MV-4-11 (cell line): ENCODE measurements at places on chromosomes 11 and 22.

GRCh38 chr11:75267171-75267970 is 26.8 kb downstream of the TPBGL start:
- no peak for DNase-seq

GRCh38 chr11:134331354-134332188 is at the start of gene GLB1L2:
GLB1L2 (plus strand) TSS chr11:134331988; CDS start chr11:134332062, 74 bp downstream.
- peak; percentile 46 for DNase-seq

DNA sequence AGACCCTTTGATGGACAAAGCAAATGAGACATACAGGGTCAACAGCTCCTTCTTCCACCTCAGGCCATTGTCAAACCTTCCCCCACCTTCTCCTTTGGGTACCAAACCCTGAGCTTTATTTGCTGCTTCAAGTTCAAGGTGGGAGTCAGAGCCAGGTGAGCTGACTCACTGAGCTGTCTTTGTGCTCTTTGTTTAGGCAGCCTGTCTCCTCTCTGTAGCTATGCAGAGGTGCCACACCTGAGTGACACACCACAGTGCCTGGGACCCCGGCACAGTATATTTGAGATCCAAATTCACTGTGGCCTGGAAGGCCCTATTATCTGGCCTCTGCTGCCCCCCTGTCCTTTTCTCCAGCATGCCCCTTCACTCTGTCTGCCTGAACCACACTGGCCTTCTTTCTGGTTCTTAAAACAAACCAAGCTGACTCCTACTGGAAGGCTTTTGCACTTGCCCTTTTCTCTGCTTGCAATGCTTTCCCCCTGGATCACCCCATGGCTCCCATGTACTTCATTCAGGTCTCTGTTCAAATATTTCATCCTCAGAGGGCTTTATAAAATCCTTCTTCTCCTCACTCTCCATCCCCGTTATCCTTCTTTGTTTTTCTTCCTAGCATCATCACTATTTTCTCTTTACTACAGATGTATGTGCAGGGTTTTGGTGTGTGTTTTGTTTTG is 16.1 kb downstream of the LMO2 start:
- DNase-seq: no peak

DNA sequence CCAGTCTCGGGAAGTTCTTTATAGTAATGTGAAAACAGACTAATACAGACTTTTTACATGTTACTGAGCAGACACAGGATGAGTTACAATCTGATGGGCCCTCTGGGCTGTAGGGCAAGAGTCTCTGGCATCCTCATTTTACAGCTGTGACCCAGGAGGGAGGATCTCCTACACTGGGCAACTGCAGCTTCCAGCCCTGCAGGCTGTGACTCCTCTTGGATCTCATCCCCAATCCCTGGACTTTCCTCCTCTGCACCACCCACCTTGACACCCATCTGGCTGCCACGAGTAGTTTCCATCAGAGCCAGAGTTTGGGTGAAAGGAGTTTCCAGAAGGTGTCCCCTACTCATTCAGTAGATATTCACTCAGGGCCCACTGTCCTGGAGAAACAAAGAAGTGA is 48.9 kb upstream of the MYEOV start:
- no peak for DNase-seq

DNA sequence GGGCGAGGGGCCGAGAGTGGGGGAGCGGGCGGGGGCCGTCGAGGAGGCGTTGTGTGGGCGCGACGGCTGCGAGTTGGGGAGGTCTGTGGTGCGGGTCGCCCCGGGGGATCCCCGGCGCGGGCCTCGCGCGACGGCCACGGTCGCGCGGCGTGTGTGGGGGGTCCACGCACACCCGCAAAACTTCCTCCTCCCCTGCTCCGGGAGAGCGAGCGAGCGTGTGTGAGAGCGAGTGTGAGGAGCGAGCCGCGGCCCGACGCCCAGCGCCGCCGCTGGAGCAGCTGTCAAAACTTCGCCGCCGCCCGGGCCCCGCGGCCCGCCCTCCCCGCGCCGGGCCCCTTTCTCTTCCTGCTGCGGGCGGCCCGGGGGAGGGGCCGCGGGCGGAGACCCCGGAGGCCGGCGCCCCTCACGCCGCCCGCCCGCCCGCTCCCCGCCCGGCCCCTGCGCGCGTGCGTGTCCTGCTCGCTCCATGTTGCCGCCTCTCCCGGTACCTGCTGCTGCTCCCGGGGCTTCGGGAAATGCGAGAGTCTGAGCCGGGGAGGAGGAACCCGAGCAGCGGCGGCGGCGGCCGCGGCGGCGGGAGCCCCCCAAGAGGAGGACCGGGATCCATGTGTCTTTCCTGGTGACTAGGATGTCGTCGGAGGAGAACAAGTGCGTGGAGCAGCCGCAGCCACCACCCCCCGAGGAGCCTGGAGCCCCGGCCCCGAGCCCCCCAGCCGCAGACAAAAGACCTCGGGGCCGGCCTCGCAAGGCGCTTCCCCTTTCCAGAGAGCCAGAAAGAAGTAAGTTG is 9.0 kb upstream of the CCT8L2 start:
- no peak for DNase-seq

DNA sequence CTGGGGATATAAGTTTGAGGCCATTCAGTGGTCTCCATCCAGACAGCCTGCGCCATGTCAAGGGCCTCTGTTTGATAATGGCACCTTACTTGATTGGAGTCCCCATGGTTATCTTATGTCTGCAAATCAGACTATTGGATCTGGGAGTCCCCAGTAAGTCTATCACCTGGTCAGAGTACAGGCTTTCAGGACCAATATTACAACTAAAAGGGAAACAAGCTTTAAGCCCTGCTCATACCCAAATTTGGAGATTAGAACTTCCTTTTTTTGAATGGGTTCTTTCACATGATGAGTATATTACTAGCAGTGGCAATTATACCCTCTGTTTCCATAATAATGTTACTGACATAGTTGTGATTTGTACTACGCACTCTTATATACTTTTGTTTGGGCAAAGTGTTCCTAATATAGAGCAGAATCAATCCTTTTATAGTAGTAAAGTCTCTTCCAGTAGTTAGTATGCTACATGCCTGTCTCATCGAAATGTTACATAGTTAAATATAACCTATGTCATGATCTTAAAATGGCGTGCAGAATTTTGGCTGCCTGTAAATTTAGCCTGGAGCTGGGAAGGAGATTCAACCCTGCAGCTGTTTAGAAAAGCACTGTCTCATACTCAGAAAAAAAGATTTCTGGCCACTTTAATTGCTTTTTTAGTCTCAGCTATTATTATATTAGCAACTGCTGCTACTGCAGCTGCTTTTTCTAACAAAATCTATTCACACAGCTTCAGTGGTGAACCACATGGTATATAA is 4.9 kb downstream of the MS4A15 start:
- peak; percentile 64 for DNase-seq

DNA sequence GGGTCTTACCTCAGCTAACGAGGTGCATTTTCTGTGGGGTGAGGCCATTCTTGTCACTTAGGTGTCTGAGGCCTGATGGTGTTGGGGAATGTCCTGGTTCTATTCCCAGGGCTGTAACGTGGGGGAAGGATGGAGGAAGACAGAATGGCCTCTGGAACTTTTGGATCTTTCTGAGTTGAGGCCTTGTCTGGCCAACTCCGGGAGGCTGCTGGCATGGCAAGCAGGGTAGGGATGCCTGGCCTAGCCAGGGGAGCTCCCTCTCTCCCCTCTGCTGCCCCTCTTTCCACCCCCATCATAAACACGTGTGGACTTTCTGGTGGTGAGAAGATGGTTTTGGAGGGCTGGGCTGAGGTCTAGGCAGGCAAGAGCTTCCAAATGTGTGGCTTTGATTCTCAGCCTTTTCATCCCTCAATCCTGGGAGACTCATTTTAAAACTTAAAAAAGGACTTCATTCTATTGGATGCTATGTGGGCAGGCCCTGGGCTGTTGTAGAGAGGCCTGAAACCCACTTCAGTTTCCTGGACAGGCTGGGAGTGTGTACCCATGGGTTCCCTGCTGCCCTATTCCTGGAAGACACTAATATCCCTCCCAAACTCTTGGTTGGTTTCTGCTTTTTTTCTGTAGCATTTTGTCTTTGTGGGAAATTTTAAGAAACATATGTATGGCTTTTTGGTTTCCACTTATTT is 30.9 kb downstream of the ZBTB16 start:
- DNase-seq: no peak

DNA sequence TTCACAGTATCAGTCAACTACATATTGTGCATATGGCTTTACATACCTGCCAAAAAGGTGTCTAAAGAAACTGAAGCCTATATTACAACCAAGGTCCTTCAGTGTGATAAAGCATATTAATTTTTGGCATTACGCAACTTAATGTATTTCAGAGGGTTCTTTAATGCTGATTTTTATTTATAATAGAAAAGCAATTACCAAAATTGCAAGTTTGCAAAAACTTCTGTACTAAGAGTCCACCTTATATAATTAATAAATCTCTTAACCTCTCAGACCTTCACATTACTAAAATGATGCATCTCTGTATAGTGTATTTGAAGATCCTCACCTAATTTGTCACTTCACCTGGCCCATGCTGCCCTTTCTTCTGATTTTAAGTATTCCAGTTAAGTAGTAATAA is 128.6 kb downstream of the GUCY1A2 start:
- no peak for DNase-seq

DNA sequence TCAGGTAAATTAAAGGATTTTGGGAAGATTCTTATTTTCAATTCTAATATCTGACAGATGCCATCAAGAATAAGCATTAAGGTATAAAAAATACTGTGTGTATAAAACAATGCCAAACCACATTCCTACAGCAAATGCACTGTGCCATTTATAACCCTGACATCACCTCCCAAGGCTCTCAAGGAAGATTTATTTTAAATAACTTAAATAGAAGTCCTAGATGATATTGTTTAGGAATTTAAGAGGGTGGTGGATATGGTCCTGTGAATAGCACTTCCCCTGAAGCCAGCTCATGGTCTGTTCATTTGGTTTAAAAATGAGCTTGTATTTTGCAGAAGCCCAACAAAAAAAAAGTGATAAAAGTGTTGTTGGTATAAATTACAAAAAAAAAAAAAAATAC is 32.1 kb downstream of the PPIL2 start:
- no peak for DNase-seq

DNA sequence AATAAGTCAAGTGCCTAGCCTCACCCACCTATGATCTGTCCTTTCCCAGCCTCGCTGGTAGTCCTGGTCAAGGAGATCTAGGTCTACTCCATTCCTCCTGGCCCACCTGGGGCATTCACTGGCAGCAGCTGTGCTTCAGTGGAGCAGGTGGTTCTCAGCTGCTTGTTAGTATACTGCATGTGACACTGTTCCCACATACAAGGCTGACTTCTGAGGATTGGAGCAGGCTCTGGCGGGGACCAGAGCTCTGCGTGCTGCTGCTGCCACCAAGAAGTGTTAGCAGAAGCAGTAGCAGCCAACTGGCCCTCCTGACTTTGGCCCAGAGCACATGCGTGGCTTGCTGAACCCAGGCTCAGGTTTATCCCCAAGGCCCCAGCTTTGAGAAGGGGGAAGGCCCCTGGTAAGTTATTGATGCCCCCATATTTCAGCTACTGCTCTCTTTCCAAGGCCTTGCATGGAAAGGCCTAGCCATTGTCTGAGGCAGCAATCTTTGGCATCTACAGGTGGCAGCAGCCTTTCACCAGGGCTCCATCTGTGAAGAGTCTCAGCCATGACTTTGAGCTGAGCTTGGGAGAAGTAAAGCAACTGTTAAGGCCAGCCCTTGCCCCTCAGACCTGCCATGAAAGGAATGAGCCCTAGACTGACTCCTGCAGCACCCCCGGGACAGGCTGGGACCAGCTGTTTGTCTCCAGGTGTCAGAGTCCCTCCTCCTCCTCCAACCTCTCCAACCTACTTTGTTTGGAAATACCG is 26.5 kb downstream of the ARHGAP1 start:
- no peak for DNase-seq

- DNase-seq: no peak
These were observed 62.7 kb upstream of the ARHGAP42 start for GRCh38 chr11:100624346-100624745.

DNA sequence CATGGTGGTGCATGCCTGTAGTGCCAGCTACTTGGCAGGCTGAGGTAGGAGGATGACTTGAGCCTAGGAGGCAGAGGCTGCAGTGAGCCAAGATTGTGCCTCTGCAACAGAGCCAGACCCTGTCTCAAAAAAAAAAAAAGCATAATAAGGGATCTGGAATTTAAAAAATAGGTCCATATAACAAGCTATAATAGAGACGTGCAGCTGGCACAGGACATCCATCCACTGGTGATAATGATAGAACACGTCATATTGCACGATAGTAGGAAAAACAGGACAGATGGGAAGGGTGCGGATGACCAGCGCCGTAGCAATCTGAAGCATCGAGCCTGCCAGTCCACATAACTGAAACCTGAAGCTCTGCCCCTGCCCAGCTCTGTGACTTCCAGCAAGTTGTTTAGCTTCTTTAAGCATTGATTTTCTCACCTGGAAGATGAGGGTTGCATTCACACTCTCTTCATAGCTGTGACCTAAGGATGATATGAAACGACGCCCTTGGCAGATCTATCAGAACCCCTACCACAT is 60.3 kb upstream of the PRODH start:
- DNase-seq: no peak

DNA sequence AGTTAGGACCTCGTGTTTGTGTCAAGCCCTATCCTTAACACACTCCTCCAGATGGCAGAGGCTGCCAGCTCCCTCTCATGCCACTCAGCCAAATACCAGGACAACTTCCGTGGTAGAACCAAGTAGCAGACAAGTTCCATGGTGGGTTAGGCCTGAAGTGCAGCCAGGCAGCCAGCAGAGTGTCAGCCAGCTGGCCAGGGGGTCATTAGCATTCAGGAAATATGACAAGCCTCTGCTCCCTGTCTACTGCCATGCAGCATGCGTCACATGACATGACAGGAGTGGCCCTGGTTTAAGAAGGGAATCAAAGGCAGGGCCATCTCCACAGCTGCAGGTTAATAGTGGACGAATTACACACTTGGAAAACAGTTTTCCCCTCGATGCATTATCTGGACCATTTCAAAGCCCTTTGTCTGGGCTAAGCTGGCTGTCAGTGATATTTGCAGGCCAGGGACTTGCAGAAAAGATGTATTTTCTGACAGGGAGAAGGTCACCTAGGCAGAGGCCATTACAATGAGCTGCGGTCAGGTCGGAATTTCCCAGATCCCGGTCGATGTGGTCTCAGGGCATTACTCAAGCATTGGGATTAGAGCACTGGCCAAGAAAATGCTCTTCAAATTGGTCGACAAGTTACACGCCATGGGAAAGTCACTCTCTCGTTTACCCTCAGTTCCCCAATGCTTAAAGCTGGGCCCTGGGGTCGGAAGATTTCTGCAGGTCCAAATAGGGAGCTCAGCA is 461.7 kb upstream of the CADM1 start:
- DNase-seq: no peak

GRCh38 chr11:22510010-22510409 is 115.6 kb downstream of the FANCF start:
- DNase-seq: no peak

- no peak for DNase-seq
These were observed 134.5 kb upstream of the NAV2 start for GRCh38 chr11:19577976-19578619.

GRCh38 chr11:19472679-19473078 is 231.9 kb upstream of the E2F8 start:
- no peak for DNase-seq

DNA sequence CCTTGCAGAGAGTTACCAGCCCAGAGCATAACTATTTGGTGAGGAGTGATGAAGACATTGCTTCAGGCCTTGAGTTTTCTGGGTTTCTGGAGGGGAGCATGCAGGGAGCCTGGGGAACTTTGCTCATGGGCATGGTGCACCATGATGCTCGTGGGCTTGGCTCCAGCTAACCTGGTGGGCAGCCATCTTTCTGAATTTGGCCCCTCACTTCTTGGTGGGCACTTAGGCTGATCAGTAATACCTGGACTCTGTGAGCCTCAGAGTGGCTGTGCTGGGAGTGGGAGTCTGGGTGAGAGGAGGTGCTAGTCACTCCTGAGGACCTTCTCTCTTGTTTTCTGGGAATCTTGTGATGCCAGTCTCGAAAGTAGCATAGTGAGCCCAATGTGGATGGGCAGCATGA is 30.6 kb downstream of the AMPD3 start:
- DNase-seq: no peak
